ENCODE measurements at places on chromosomes 6 and 20.

DNA sequence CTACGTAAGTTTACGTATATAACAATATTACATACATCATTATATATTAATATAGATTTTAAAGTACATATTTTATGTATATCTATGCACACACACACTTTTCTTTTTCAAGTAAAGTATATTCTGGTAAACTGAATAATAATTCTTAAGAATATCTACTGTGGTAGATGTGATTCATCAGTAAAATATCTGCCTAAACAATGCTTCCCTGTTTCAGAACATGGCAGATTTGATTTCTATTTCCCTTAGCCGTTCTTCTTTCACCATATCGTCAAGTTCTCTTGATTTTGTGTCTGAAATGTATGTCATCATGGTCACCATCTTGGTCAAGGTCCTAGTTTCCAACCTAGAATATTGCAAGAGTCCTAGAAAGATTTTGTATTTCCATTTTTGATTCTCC, 195.6 kb downstream of the HDGFL1 start:
- no peak for DNase-seq

GRCh38 chr6:159931112-159931511, 37.8 kb upstream of the IGF2R start:
- no peak for DNase-seq

DNA sequence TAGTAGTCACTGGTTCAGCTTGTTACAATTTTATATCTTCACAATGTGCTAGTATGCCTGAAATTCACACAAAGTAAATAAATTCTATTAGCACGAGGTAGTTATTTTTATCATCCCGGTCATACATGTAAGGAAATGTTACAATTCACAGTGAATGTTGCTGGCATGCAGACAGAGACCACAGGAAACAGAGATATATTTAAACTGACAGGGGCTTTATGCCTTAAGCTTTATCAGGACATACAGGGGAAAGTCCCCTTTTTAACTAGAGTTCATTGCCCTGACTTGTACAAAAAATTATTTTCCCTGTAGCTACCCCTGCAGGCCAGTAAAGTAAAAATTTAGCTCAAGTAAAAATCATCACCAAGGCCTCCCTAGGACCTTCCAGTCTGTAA, 712.0 kb upstream of the NRSN1 start:
- no peak for DNase-seq

DNA sequence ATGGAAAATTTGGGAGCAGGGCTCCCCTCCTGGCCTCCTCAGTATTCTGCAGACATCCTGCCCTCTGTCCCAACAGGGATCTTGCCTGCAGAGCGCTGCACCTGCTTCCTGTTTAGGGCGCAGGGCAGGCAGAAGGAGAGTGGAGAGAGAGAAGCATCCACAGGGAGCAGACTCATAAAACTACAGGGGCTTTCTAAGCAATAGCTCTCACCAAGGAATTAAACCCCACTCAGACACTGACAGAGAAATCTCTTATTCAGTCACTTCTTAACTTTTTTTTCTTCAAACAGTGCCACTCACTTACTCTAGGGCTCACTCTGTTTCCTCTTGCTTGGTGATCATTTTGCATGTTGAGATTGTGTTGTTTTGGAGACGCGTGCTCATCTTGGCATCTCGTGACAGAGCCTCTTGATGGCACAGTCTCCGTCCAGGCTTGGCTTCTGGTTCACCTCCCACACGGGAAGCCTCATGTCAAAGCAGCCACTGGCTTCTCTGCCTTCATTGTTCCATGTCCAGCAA, 153.1 kb upstream of the INSM1 start:
- no peak for DNase-seq

GRCh38 chr20:35702824-35703695, 3.9 kb downstream of the ROMO1 start:
- DNase-seq, result no peak

DNA sequence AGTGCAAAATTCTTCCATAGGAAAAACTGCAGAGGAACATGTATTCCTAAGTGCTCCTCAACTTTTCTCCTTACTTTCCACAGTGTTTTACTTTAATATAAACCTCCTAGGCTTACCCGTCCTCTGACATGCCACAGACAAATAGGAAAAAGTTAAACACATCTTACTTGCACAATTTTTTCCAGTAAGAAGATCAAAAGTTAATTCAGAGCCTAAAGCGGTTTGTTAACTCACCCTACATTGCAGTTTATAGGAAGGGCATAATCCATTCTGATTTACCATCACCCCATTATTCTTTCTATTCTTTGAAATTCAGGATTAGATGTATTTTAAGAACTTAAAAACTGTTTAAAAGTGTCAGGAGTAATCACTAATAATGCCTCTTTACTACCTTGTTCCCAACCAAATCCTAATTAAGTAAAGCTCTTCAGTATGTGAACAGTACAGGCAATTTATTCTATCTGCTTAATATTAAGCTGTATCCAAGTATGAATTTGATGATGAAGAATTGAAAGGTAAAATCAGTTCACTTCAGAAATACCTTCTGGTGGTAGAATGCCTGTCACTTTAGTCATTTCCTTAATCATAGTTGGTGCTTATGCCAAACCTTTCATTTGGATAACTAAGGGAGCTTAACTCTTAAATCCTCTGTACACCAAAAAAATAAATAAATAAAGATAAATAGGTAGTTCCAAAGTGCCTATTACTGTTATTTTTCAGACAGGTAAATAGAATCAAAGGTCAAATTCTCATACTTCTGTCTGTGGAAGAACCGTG, 292.0 kb downstream of the ALDH8A1 start:
- no peak for DNase-seq
